ENCODE measurements at places on chromosomes 1 and 21.

DNA sequence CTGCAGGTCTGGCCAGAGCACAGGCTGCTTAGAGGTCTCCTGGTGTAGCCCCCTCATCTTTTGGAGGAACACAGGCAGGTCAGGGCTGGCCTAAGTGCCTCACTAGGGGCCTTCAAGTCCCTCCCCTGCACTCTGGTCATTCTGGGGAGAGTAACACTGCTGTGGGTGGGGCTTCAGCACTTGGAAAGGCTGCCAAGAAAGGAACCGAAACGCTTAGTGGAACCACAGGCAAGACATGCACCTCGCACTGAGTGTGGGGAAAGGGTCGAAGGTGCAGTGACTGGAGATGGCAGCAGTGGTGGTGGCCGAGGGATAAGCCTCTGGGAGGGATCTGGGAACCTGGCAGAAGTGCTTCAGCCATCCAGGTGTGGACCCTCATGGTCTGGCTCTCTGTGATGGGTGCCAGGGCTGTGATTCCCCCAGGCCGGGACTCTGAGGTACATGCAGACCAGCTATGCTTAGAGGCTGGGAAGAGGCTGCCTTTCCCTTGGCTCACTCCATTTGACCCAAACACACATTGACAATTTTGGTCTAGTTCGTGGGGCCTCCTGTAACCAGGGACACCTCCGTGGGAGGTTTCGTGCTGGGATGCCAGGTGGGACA is 182.9 kb upstream of the CSF3R start:
- DNase-seq, result no peak

GRCh38 chr1:41515131-41515678 is 30.7 kb upstream of the EDN2 start:
- DNase-seq, result no peak

- no peak for DNase-seq
Measured at GRCh38 chr1:162857850-162858249, 3.1 kb downstream of the CCDC190 start.

DNA sequence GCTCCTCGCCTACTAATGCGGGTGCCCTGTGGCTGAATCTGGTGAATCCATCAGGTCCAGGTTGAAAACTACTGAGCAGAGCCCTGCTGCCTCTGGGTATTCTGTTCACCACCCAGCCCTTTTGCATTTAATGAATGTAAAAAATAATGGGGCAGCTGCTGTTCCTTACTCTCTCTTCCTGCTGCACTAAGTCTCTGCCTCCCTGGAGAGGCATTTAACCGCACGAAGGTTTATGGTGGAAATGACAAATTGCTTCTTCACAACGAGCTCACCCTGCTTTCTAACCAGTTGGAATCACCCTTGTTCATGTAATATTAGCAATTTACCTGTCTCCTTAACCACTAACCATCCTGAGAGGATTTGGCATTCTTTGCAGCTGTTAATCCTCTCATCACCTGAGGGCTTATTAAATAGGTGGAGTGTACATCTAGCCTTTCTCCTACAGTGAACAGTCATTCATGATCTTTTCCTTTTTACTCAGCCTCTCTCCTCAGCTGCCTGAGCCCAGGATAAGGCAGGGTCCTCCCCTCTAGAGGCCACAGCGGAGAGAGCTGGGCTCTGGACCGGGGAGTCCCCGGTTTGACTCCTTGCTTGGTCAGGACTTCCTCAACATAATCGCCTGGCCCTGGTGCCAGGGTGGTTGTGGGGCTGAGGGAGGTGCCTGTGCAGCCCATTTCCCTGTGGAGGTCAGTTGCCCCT is 97.6 kb downstream of the NOS1AP start:
- DNase-seq, result no peak

GRCh38 chr1:192491804-192492554 is 83.6 kb upstream of the RGS1 start:
- no peak for DNase-seq

DNA sequence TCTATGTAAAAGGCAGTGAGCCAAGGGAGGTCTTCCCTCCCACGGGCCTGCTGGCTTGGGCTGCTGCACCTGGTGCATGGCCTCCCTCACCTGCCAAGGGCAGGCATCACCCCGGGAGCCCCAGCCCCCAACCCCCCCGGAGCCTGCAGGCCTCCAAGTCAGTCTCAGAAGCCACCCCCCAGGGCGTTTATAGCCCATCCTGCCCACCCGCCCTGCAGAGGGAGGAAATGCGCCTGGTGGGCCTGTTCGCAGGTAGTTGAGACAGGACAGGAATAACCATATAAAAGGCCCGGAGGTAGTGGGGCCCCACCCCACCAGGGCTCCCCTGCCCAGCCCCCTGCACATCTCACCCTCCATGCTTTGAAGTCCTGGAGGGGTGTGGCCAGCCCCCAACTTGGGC is 18.2 kb upstream of the ARF1 start:
- DNase-seq, result no peak

DNA sequence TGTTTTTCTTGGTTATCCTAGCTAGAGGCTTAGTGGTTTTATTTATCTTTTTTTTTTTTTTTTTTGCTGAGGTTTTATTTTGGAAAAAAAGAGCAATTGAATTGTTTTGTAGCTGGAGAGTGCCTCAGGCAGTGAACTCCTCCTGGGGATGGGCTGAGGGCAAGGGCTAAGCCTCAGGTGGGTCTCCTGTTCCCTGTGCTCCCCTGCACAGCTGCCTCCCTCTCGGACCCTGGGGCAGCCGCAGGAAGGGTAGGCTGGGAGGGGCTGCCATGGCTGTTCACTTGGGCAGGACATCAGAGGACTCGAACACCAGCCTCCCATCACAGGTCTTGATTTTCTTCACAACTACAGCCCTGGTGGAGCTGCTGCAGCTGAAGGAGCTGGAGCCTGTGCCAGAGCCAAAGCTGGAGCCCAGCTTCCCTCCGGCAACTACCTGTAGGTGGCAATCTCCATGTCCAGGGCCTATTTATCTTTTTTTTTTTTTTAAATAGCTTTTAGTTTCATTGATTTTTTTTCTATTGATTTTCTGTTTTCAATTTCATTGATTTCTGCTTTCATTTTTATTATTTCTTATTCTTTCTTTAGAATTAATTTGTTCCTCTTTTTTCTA is 28.9 kb downstream of the LEPR start:
- no peak for DNase-seq

GRCh38 chr1:118973032-118973431 is 15.1 kb downstream of the TBX15 start:
- DNase-seq, result no peak

DNA sequence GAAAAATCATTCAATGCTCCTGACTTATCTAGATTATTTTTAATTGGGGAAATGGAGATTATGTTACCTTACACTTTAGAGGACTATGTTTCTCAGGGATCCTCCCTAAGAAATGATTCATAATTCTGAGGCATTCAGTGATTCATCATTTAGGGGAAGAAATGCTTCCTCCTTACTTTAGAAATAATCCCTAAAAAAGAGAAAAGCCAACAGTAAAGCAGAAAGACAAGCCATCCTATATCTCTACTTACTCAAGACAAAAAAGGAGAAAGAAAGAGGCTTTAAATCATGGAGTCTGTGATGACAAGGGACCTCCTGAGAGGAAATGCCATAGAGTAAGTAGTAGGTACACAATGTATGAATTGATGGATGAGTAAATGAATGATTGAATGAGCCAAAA is 137.0 kb downstream of the BRINP2 start:
- DNase-seq, result peak; percentile 6

DNA sequence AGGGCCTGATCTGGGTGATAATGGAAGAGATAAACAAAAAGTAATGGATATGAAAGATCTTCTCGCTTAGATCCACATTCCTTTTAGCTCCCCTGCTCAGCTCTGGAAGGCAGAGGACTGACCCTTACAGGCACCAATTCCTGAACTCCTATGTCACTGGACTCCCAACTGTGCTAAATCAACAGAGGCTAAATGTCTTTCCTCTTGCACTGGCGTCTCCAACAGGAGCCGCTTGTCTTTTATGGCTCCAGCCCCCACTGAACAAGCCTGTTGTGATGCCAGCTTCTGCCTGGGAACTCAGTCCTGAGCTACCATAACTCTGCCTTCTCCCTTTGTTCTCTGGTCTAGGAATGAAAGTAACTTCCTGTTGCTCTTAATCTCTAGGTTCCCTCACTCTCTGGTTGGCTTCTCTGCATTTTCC is 142.1 kb upstream of the COL11A1 start:
- no peak for DNase-seq

- DNase-seq, result no peak
Measured at GRCh38 chr1:21666576-21667320, 2.4 kb downstream of the RAP1GAP start.

GRCh38 chr1:30971496-30971895 is 62.9 kb upstream of the SDC3 start:
- DNase-seq, result no peak

DNA sequence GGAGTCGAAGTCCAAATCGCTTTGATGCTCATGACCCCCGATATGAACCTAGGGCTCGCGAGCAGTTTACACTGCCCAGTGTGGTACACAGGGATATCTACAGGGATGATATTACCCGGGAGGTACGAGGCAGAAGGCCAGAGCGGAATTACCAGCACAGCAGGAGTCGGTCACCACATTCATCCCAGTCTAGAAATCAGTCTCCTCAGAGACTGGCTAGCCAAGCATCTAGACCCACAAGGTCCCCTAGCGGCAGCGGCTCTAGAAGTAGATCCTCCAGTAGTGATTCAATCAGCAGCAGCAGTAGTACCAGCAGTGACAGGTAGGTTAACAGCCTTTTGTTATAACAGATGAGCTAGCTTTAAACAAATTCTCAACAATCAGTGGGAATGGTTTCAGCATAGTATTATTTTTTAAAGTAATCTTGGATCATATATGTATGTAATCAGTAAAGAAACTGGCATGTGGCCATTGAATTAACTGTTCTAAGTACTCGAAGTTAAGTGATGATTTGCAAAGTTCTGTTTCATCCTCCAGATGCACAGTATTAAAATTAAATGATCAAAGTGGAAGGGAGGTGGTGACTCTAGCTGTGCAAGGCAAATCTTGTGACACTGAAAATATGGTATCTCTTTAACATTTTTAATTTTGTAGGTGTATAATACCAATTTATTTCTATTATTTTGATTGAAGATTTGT is 29.0 kb downstream of the SPEN start:
- DNase-seq, result no peak

GRCh38 chr1:231727171-231727570 is 100.6 kb downstream of the DISC1 start:
- no peak for DNase-seq

- no peak for DNase-seq
Measured at GRCh38 chr1:211520641-211521040, 28.7 kb upstream of the RD3 start.

DNA sequence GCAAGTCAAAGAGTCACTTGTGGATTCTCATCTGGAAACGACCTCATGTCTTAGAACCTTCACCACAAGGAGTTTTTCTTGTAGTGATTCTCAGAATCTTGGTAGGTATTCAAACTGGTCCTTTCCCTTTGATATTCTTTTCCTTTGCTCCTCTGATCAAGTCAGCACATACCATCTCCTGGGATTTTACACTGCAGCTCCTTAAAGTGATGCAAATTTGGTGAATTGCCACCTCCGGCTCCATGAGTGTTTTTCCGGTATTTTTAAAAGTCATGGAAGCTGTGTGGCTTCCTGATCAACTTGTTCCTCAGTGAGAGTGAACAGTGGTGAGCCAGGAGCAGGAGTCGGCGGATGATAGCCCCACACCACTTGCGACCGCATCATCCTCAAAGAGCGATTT is 182.1 kb upstream of the DAB1 start:
- no peak for DNase-seq

GRCh38 chr1:180415985-180416633 is 86.3 kb downstream of the ACBD6 start:
- peak; percentile 7 for DNase-seq

GRCh38 chr1:165053351-165053750 is 303.2 kb downstream of the LMX1A start:
- DNase-seq, result no peak

- DNase-seq, result no peak
Measured at GRCh38 chr1:1137256-1138045, 21.6 kb upstream of the C1orf159 start.
